ENCODE measurements at places on chromosomes 3 and 15.

GRCh38 chr15:65300924-65301441 is 3.5 kb upstream of the RNU5B-1 start:
- no peak for DNase-seq

DNA sequence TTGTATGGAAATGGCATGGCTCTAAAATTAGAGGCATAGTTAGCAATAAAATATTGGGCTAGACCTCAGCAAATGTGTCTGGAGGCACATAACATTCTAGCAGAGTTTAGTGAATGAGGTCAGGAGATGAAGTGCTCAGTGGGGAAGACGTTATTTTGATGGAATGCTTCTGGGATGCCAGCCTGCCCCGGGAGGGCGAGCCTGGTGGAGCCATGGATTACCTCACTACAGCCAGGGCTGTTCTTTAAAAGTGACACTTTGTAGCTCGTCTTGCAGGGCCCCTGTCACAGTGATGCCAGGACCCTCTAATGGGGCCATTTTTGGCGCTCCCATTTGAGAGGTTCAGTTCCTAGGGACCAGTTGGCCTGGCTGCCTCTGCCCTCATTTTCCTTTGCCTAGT is 48.5 kb downstream of the PXYLP1 start:
- DNase-seq, result no peak

- no peak for DNase-seq
Measured at GRCh38 chr3:53023072-53023823, 22.6 kb downstream of the SFMBT1 start.

DNA sequence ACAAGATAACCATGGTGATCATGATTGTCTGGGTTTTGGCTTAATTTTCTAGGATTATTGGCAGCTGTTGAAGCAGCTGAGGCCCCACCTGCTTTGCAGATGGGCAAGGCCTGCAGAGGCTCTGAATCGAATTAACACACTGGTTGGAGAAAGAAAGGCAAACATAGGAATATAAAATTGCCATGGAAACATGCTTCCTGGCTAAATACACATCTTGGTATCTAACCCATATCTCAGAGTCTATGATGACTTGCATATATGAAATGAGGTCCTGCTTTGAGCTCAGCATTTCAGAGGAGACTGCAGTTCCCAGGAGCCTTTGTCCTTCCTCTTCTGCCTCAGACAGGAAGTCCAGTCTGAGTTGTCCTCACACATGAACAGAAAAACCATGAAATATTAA is 24.3 kb upstream of the SV2B start:
- DNase-seq, result no peak

- no peak for DNase-seq
Measured at GRCh38 chr3:140570602-140571001, 107.3 kb upstream of the TRIM42 start.

DNA sequence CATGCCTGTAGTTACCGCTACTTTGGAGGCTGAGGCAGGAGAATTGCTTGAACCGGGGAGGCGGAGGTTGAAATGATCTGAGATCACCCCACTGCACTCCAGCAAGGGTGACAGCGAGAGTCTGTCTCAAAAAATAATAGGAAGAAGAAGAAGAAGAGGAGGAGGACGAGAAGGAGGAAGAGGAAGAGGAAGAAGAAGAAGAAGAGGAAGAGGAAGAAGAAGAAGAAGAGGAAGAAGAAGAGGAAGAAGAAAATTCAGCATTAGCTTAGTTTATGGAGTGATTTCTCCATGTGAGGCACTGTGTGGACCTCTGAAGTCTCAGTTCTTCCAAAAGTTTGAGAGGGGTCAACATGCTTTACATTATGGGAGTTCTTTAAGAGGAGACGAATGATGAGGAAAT is 17.4 kb upstream of the MEGF11 start:
- DNase-seq, result no peak

- no peak for DNase-seq
Measured at GRCh38 chr3:112734171-112734570, 93.2 kb upstream of the CCDC80 start.

DNA sequence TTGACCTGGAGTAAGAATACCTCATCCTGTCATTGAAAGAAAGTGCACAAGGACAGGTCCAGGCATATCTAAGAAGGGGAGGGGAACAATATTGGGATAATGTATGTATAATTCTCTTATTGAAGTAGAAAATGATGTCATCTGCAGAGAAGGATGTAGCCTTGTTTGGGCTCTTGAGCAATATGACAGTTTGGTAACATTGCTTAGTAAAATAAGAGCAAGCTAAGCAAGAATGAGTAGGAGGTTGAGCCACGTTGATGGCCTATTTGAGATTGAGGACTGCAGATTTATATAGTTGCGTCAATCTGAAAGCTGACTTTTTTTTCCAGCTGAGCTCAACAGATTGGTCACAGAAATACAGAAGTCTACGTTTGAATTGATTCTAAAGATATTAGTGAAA is 145.2 kb downstream of the FILIP1L start:
- no peak for DNase-seq

- no peak for DNase-seq
Measured at GRCh38 chr15:87722941-87723691, 533.4 kb downstream of the NTRK3 start.

- no peak for DNase-seq
Measured at GRCh38 chr3:129599607-129600006, 6.9 kb downstream of the PLXND1 start.

GRCh38 chr3:59535791-59536221 is 486.0 kb upstream of the CFAP20DC start:
- DNase-seq, result no peak

Measured in stimulated activated CD8-positive, alpha-beta memory T cell treated with anti-CD3 and anti-CD28 coated beads, Interleukin-15, amount 100 ng/mL, for 1 hour (primary cell).